ENCODE measurements at places on chromosomes 4 and X.

- DNase-seq, result no peak
Observed at GRCh38 chr4:25154594-25155265, 5.5 kb downstream of the SEPSECS start.

DNA sequence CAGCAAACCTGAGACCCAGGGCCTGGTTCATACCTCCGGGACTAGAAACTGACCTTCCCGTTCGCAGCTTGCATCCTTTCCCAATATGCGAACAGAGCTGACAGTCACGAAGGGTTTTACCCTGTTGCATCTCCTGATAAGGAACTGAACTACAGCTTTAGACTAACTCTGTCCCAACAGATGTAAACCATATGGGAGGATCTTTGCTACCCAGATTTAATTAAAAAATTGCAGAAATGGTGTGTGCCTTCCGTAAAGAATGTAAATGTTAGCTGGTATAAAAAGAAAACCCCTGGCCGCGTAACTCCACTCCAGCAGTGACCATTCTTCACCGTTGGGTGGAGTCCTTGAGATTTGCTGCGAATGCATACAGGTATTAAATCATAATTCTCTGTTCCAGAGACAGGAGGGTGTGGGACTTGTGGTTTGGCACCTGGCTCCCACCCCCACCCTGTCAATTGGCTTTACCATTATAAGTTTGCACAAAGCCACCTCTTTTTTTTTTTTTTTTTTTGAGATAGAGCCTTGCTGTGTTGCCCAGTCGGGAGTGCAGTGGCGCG lies 40.6 kb upstream of the SORCS2 start:
- DNase-seq, result no peak

DNA sequence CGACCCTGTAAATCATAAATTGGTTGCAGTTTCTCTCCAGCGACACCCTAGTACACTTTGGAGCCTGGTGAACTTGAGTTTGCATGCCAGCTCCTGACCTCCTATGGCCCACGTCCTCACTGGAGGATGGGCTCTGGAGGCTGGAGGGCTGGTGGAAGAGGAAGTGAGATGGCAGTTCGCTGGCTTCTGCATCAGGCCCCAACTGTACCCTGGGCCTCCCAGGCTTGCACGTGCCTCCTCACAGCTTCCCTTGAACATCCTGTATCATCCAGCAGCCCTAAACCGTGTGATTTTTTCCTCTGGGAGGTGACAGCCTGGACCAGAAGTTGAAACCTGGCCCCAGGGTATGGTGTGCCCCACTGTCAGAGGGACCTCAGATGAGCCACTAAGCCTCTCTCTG lies 78.5 kb downstream of the HTRA3 start:
- DNase-seq, result no peak

DNA sequence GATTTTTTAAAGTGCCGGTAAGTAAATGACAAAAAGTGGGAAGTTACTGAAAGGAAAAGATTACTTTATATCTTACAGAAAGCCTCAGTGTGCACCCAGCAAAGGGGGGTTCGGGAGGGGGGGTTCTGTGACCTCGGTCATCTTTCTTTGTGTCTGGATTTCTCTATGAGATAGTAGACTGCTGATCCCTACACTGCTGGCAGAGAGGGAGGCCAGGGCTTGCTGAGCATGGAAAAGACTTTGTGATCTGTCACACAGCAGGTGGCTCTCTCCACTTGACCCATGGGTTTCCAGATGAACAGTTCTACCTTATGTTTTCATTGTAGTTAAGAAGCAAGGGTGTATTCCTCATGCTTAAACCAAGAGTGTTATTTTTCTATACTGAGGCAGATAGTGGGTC lies 475.6 kb downstream of the PCDH10 start:
- no peak for DNase-seq

DNA sequence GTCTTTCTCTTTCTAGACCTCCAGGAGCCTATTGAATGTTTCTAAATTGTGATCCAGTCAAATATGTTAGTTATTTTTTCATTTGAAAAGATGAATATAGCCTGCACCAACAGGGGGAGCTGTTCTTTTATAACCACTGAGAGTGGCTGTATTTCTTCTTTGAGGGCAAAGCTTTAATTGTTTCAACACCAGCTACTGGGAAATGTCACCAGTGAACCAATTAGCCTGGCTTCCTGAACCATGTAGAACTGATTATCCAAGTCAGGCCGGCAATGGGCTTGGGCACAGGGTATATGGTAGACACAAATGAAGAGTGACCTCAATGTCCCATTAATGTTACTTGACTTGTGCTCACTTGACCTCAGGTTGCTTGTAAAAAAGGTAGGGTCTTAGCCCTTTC lies 4.8 kb upstream of the DAPP1 start:
- DNase-seq, result no peak

GRCh38 chr4:77202491-77202890 lies 45.5 kb downstream of the CCNG2 start:
- no peak for DNase-seq

GRCh38 chr4:37687681-37688080 lies 1.5 kb upstream of the RELL1 start:
- no peak for DNase-seq

DNA sequence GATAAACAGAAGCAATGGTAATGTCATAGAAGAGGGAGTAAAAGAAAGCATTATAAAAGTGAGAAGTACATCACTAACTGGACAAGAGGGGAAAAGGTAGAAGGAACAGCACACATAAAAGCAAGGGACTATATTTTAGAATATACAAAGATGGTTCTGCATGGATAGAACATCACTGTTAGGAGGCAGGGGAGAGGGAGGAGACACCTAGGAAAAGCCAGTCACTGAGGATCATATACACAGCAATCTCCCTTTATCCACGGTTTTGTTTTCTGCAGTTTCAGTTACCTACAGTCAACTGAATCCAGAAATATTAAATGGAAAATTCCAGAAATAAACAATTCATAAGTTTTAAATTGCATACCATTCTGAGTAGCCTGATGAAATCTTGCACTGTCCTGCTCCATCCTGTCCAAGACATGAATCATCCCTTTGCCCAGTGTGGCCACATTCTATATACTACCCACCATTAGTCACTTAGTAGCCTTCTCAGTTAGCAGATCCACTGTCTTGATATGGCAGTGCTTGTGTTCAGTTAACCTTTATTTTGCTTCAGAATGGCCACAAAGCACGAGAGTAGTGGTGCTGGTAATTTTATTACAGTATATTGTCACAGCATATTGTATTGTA lies 74.2 kb downstream of the PPA2 start:
- DNase-seq, result no peak

GRCh38 chr4:75769036-75769435 lies 44.7 kb downstream of the USO1 start:
- DNase-seq, result no peak

DNA sequence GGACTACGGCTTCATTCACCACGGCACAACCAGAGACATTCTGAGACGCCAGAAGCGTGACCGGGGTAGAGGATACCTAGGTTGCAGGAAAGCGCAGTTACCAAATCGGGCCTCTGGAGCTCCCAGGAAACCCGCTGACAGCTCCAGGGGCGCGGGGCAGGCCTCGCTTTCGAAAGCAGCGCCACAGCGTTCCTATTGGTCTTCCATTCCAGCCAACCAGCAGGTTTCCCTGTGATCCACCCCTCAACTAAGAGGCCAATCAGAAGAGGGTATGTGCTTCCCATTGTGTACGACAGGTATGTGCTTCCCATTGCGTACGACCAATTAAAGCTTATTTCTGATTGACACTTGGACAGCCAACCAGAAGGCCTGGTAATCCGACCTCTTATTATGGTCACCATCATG lies 14.9 kb downstream of the SNX12 start:
- DNase-seq, result no peak

GRCh38 chr4:89105726-89106125 lies 5.6 kb upstream of the TIGD2 start:
- no peak for DNase-seq

- DNase-seq, result no peak
Observed at GRCh38 chr4:121064482-121064881, 7.9 kb downstream of the NDNF start.

GRCh38 chrX:12315526-12315925 lies 177.3 kb downstream of the FRMPD4 start:
- no peak for DNase-seq

GRCh38 chr4:152374606-152375285 lies 161.1 kb downstream of the FBXW7 start:
- DNase-seq, result no peak

GRCh38 chrX:120380699-120381098 lies 18.8 kb downstream of the ATP1B4 start:
- no peak for DNase-seq

DNA sequence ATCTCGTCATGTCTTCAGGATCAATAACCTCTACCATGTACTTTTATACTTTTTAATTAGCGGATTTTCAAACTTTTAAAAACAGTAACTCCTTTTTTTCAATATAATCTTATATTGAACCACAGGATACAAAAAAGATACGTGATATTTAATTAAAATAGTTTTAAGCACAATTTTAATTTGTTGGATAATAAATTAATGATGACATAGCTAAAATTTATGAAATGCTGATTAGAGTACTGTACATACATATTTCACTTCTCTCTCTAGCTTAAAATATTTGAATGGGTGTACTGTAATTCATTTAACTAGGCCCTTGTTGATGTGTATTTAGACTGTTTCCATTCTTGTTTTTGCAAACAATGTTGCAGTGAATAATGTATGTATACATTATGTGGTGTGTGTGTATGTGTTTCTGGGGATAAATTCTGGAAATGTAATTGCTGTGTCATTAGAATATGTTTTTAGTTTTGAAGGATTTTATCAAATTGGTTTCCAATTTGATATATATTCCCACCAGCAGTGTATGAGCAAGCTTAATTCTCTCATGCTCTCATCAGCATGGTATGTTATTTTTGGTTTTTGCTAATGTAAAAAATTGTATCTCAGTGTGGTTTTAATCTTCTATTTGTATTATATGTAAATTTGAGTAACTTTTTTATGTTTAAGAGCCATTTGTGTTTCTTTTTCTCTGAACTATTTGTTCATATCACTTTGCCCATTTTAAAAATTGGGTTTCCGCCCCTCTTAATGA lies 66.4 kb downstream of the CDKL5 start:
- DNase-seq, result no peak

GRCh38 chrX:99077099-99077498 lies 1333.0 kb downstream of the PCDH19 start:
- no peak for DNase-seq

- no peak for DNase-seq
Observed at GRCh38 chr4:151677193-151677592, 83.6 kb downstream of the GATB start.

GRCh38 chrX:20237864-20238263 lies 28.8 kb downstream of the RPS6KA3 start:
- no peak for DNase-seq

DNA sequence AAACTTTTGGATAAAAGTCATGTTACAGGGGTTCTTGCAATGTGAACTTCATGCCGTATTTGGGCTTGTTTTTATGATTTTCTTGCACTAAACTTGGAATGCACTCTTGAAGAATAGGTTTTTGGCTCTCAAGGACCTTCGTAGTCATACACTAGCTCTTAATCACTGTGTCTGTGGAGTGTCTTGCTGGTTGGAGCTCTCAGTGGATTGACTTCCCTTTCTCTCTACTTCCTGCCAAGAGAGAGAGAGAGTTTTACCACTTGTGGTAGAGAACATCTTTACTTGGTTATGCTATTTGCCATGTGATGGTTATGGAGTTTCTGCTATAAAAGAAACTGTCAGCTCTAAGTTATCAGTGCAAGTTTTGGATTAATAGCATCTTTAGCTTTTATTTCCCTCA lies 112.4 kb downstream of the BMPR1B start:
- no peak for DNase-seq

GRCh38 chr4:23789762-23790161 lies 100.1 kb downstream of the PPARGC1A start:
- DNase-seq, result peak; percentile 52

GRCh38 chr4:17238633-17239032 lies 273.3 kb downstream of the QDPR start:
- DNase-seq, result no peak

- DNase-seq, result no peak
Observed at GRCh38 chr4:40265910-40266274, 69.1 kb downstream of the RHOH start.

- no peak for DNase-seq
Observed at GRCh38 chr4:24245491-24245820, 338.9 kb downstream of the DHX15 start.

- no peak for DNase-seq
Observed at GRCh38 chr4:99151452-99151851, 7.4 kb upstream of the ADH4 start.

DNA sequence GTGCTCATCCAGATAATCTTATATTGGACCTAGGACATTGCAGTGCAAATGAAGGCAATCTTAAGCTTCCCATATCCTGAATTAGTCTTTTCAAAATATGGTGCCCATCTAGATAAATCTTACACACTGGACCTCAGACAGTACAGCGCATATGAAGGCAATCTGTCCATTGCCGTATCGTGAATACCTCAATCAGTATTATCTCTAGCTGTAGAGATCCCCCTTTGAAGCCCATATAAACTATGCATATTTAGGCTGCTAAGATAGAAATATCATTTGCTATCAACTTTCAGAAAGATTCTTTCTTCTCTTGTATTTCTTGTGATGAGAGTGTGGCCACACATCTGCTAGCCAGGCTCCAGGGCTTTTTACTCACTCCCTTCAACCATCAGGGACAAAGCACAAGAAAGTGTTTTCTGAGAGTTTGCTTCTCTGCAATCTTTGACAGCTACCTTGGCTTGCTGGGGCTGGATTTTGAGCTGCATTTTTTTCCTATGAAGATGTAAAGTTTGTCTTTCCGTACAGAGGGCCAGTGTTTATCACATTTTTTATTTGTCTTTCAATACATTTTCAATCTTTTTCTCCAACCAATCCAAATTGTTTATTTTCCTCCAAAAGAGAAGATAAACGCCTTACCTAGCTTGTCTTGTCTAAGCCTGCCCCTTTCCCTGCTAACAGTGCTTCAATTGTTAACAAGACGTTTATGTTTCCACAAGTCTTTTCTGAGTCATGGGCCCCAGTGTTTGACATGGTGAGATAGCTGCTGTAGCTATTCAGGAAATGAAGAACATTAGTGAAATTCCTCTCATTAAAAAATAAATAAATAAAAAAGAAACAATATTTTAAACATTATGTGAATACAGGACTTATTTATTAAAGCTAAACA lies 57.6 kb upstream of the FAT1 start:
- DNase-seq, result no peak

DNA sequence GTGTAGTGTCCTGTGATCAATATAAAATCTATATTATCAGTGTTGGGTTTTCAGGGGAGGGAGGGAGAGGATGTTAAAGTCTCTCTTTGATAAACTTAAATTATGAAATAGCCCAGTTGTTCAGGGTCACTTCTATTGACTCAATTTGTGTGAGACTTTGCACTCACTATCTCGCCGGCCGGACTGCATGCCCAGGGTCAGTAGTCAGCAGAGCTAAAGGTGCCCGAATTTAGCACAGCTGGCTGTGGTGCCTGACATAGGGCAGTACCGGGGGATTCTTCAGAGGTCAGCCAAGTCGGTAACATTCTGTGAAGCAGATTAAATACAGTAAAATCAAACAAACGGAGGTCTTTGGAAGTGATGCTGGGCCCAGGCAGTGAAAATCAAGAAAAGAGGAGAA lies 19.2 kb downstream of the GABRQ start:
- DNase-seq, result no peak

DNA sequence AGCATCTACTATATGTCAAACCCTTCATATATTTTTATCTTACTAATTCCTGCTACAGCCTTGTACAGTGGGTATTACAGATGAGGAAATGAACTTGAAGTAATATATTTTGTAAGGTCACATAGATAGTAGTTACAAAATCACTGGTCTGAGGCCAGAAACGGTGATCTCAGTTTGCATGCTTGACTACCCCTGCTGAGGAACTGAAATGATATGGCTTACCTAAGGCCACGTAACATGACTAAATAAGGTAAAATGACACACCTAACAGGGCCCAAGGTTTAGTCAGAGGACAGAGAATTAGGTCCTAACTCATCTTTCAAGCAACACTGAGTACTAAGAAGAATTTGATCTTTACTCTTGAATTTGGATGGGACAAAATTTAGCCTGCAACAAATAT lies 1.5 kb upstream of the COMMD8 start:
- DNase-seq, result no peak
